ENCODE measurements at places on chromosomes 13 and 19.

DNA sequence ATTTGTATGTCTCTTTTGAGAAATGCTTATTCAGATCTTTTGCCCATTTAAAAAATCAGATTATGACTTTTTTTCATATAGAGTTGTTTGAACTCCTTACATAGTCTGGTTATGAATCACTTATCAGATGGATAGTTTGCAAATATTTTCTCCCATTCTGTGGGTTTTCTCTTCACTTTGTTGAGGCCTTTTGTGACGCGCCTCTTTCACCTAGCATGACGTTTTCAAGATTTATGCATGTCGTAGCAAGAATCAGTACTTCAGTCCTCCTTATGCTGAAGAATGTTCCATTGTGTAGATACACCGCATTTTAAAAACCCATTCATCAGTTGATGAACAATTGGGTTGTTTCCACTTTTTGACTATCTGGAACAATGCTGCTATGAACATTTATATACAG, 13.4 kb downstream of the PABPC3 start:
- DNase-seq: no peak

- DNase-seq: no peak
These were observed 3.3 kb downstream of the COL4A1 start for GRCh38 chr13:110303644-110304043.

DNA sequence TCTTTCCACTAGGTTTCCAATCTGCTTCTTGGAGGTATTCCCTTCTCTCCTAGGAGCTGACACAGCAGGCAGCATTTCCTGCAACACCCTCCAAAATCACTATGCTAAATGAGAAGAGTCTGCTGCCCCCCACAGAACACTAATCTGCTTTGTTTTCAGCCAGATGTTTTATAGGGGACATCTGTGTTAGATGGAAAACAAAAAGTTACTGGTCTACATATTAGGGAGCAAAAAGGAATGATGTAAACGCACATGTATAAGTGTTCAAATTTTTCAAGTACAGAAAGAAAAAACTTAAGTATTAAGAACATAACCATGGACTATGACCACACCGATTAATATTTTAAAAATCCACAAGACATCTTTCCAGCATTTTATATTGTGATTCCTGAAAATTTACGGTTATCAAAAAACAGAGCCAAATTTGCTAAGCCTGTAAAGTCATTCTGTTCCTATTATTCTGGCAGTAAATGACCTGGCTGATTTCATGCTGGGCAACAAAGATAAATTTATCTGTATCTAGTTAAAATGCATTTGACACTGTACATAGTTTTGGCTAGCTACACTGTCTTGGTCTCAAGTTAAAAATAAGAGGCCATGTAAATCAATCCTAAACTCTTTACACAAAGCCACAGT, 63.3 kb downstream of the DCLK1 start:
- no peak for DNase-seq

DNA sequence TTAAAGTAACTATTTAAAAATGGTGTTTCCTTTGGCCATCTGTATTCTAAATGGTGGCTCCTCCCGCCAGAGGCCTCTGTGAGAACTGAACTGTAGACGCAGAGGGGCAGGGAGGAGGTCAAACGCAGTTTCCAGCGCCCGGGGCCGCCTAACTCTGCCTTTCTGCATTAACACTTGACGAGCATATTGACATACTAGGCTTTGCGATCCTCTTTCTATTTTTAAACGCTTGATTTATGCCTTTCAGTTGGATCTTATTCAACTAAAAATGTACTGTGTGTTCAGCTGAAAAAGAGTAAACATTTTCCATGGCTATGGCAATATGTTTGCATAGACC, 74.7 kb downstream of the SPACA7 start:
- DNase-seq: no peak

DNA sequence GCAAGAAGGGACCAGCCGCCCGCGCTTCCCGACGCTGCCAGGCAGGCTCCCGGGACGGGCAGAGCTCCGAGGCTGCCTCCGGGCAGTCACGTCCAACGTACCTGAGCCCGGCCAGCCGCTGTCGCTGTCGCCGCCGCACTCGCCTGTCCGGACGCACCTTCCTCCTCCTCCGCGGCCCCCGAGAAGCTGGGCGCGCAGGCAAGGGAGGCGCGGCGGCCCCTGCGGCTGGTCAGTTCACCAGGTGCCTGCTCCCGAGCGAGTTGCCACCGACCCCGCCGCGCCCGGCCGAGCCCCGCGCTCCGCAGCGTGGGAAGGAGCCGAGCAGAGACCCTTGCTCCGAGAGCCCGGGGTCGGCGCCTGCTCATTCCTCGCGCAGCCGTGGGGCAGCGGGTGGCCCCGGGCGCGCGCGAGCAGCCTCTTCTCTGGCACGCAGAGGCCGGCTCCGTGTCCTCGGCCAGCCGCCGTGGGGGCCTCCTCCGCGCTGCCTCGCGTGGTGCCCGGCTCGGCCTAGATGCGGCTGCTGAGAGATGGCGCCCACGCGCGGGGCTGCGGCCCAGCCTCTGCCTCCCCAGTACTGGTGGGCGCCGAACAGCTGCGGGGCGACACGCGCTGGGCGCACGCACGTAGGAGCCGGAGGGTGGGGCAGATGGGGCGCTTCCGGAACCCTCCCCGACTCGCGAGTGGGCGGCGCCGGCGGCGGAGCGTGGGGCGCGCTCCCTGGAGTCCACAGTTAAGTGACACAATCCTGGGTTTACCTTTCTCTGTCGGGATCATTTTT, 419.4 kb downstream of the UQCRFS1 start:
- DNase-seq: no peak

GRCh38 chr19:1046836-1047695, 7.2 kb downstream of the ABCA7 start:
- no peak for DNase-seq

- DNase-seq: no peak
These were observed 8.3 kb downstream of the TRPM4 start for GRCh38 chr19:49165865-49166301.

GRCh38 chr13:30300596-30300995, 6.8 kb downstream of the KATNAL1 start:
- DNase-seq: no peak

DNA sequence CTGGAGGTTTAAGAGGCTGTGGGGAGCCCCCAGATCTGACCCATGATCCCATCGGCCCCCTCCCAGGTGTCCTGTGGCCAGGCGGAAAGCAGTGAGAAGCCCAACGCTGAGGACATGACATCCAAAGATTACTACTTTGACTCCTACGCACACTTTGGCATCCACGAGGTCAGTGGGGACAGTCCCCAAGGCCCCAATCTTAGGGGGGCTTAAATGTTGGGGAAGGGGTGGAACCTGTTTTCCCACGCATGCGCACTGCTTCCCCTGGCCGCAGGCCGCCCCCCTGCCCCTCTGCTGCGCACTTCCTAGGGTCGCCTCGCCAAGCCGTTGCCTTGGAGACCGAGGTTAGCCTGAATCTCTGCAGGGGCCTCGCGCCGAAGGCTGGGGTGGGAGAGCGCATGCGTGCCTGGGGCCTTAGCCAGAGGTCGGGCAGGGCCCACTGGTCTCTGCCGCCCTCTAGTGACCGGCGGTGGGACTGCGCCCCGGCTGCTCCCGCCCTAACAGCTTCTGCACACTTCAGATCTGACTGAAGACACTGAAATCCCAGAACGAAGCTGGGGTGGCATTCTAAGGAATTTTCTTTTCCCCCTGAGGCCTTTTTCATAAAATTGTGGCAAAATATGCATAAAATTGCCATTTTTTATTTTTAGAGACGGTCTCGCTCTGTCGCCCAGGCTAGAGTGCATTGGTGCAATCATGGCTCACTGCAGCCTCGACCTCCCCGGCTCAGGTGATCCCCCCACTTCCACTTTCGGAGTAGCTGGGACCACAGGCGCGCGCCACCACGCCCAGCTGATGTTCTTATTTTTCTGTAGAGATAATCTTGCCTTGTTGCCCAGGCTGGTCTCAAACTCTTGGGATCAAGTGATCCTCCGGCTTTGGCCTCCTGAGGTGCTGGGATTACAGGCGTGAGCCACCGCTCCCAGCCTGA, 3.6 kb downstream of the PRMT1 start:
- DNase-seq: peak; percentile 90

- DNase-seq: no peak
These were observed 1.0 kb downstream of the FNDC3A start for GRCh38 chr13:48976576-48977285.

- no peak for DNase-seq
These were observed 103.9 kb downstream of the GADD45B start for GRCh38 chr19:2579678-2580280.

DNA sequence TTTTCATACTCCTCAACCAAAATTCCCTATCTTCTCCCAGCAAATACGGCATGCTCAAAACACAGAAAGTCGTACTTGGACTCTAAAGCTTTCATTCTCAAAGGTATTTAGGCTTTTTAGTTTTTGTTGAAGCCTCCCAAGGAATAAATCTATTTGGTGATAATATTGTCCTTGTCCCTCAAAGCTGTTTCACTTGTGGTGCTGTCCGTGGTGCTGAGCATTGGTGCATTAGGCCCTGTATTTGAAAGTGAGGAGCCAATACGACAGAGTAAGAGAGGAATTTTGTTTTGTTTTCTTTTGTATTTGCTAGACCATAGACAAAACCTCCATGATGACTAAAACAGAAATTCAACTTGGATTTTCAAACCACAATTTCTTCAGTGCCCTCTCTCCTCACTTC, 3.2 kb upstream of the LGALS13 start:
- no peak for DNase-seq

GRCh38 chr13:44415815-44416214, 42.2 kb downstream of the SERP2 start:
- DNase-seq: no peak

GRCh38 chr19:7694499-7694898, 7.4 kb downstream of the FCER2 start:
- DNase-seq: no peak

GRCh38 chr19:34475975-34476594, 5.5 kb upstream of the WTIP start:
- no peak for DNase-seq

GRCh38 chr13:29418026-29418425, 177.5 kb downstream of the SLC7A1 start:
- no peak for DNase-seq

GRCh38 chr19:32675720-32676185, at the start of gene RGS9BP:
TSS of gene RGS9BP (plus strand) at chr19:32675848. CDS start at chr19:32676264, 416 bp downstream.
- DNase-seq: peak; percentile 57

DNA sequence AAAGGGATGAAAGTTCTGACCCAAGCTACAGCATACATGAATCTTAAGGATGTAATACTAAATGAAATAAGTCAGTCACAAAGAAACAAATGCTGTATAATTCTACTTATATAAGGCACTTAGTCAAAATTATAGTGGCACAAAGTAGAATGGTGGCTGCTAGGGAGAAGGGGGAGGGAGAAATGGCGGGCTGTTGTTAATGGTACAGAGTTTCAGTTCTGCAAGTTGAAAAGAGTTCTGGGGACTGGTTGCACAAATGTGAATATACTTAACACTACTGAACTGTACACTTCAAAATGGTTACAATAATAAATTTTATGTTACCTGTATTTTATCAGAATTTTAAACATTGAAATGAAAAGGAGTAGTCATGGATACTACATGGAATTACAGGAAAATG, 48.9 kb upstream of the CLDN10 start:
- DNase-seq: no peak

DNA sequence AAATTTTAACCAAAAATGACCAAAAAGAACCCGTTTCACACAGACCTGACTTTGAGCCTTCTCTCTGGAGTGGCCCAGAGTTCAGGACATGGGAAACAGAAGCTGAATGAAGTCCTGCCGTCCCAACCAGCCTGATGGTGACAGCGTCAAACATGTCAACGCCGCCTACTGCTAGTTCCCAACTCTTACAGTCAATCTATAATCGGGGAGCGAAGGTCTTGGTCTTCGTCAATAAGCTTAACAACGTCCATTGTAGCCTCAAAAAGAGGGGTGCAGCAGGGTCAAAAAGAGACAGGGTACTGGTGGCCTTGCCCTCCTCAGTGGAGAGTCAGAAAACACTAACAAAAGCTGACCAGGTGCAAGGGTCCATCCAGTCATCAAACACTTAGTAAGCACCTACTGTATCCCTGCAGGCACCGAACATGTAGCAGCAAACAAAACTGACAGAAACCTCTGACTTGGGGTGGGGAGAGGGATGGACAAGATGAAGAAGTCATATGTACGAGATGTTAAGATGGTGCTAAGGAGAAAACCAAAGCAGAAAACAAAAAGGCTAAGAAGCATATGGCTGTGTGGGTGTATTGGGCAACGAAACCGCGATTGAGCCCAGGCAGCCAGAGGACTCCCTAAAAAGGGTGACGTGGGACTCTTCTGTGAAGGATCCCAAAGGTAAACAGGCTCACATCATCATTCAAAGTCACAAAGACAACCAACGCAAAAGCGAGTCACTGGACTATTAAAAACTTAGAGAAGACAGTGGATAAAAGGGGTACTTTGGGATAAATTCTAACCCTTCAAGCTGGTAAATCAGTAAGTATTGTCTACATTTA, 12.0 kb downstream of the MLLT1 start:
- no peak for DNase-seq
